ENCODE measurements at places on chromosomes 5 and 9.

- peak overlapping the region; percentile 28 for H3K27ac ChIP-seq
- H3K4me1 ChIP-seq = no peaks in the 10 kb centered on the region
- no peaks in the 10 kb centered on the region for H3K36me3 ChIP-seq
- DNase-seq = no peak
- no peak overlapping the region for H3K4me3 ChIP-seq
- no peaks in the 10 kb centered on the region for H3K27me3 ChIP-seq
Measured at GRCh38 chr9:96603305-96604003, 16.2 kb downstream of the CDC14B start.

GRCh38 chr9:36813154-36813553 is 220.9 kb downstream of the PAX5 start:
- H3K27me3 ChIP-seq = peaks cover 19% of the 10 kb centered on the region
- DNase-seq = no peak
- no peak overlapping the region for H3K4me3 ChIP-seq
- no peaks in the 10 kb centered on the region for H3K4me1 ChIP-seq

- no peaks in the 10 kb centered on the region for H3K27me3 ChIP-seq
- H3K36me3 ChIP-seq = no peaks in the 10 kb centered on the region
- H3K27ac ChIP-seq = no peak overlapping the region
Measured at GRCh38 chr5:137181667-137182066, 317.5 kb downstream of the SPOCK1 start.

- H3K4me1 ChIP-seq = no peaks in the 10 kb centered on the region
- H3K27ac ChIP-seq = no peak overlapping the region
- H3K36me3 ChIP-seq = no peaks in the 10 kb centered on the region
- no peak for DNase-seq
- no peaks in the 10 kb centered on the region for H3K27me3 ChIP-seq
Measured at GRCh38 chr9:69427286-69427685, 102.3 kb downstream of the ENTREP1 start.

GRCh38 chr5:147504011-147504410 is 5.9 kb downstream of the DPYSL3 start:
- H3K4me3 ChIP-seq = no peak overlapping the region
- H3K27ac ChIP-seq = peak overlapping the region; percentile 61
- peaks cover 16% of the 10 kb centered on the region for H3K27me3 ChIP-seq
- DNase-seq = peak; percentile 32

- H3K27ac ChIP-seq = peak overlapping the region; percentile 90
- H3K36me3 ChIP-seq = no peaks in the 10 kb centered on the region
- DNase-seq = peak; percentile 89
Measured at GRCh38 chr9:114156657-114157421, 1.5 kb downstream of the COL27A1 start.

DNA sequence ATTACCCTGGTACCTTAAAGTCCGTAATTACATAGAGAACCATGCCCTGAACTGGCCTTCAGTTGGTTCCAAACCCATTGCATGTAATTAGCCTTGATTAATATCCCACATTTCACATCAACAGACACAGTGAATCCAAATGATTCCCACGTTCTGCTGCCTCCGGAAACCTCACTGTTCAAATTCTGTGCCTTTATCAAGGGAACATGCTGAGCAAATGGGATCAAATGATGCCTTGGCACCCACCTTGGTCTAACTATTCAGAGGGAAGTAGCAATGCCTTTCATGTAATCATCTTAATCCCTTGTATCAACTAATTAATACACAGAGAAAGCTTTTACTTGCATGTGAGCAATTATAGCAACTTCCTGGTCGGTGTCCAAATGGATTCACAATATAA is 100.6 kb downstream of the EFNA5 start:
- H3K4me1 ChIP-seq = peaks cover 25% of the 10 kb centered on the region
- H3K27me3 ChIP-seq = no peaks in the 10 kb centered on the region
- no peaks in the 10 kb centered on the region for H3K36me3 ChIP-seq
- DNase-seq = no peak
- H3K27ac ChIP-seq = peak overlapping the region; percentile 89
- H3K4me3 ChIP-seq = no peak overlapping the region
